ENCODE measurements at places on chromosomes 1 and 21.

DNA sequence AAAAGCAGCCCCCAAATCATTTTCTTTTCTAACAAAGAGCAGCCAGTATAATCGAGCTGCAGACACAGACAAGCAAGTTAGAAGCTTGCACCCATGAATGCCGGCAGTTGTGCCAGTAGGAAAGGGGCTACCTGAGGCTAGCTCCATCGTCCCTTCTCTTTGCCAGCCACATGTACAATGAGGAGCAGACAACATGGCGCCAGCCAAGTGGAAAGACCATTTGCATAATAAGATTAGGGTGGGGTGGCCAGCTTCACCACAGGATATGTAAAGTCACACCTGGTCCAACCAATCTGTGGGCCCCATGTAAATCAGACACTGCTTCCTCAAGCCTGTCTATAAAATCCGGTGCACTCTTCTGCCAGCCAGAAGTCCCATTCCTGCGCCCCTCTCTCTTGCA is 103.7 kb downstream of the CCDC185 start:
- no peak overlapping the region for H3K27ac ChIP-seq
- no peak overlapping the region for H3K4me3 ChIP-seq
- no peaks in the 10 kb centered on the region for H3K36me3 ChIP-seq
- H3K27me3 ChIP-seq = no peaks in the 10 kb centered on the region
- peaks cover 12% of the 10 kb centered on the region for H3K4me1 ChIP-seq

- peaks cover 6% of the 10 kb centered on the region for H3K4me1 ChIP-seq
- no peak overlapping the region for H3K4me3 ChIP-seq
- peak; percentile 91 for DNase-seq
- peaks cover 18% of the 10 kb centered on the region for H3K36me3 ChIP-seq
- H3K27ac ChIP-seq = peak overlapping the region; percentile 95
Measured at GRCh38 chr1:110393691-110394492, 3.1 kb upstream of the SLC16A4 start.

GRCh38 chr1:161000736-161001480 is 20.0 kb downstream of the F11R start:
- no peaks in the 10 kb centered on the region for H3K36me3 ChIP-seq
- H3K27me3 ChIP-seq = peaks cover 5% of the 10 kb centered on the region
- no peak overlapping the region for H3K4me3 ChIP-seq

DNA sequence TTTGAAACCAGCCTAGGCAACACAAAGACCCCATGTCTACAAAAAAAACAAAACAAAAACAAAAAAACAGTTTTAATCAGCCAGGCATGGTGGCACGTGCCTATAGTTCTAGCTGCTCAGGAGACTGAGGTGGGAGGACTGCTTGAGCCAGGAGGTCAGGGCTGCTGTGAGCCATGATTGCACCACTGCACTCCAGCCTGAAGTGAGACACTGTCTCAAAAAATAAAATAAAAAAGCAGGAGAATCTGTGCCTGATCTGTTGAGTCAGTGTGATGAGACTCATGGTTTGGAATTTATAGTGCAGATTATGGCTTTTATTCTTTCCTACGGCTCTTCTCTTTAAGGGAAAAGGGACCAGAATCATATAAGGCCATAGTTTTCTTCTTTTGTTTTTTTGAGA is 16.5 kb downstream of the TRIT1 start:
- peak; percentile 61 for DNase-seq
- no peak overlapping the region for H3K4me3 ChIP-seq
- no peak overlapping the region for H3K27ac ChIP-seq
- H3K4me1 ChIP-seq = peaks cover 4% of the 10 kb centered on the region

- no peak for DNase-seq
- no peak overlapping the region for H3K27ac ChIP-seq
- H3K4me1 ChIP-seq = peaks cover 4% of the 10 kb centered on the region
- H3K36me3 ChIP-seq = peaks cover 64% of the 10 kb centered on the region
Measured at GRCh38 chr1:36268981-36269380, 37.2 kb upstream of the SH3D21 start.

DNA sequence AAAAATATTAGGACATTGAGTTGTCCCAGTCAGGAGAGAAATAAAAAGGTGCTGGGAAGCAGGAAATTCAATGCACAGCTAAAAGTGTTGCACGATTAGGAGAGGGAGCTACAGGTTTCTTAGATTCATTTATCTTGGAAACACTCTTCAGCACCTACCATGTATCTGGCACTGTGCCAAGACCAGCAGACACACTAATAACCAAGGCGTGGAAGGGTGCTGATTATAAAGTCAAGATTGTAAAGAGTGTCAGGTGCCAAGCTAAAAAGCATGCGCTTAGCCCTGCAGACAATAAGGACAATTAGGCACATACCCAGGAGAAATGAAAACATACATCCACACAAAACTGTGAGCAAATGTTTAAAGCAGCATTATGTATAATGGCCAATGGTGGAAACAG is 129.9 kb downstream of the DSCAM start:
- no peak for DNase-seq
- no peak overlapping the region for H3K4me3 ChIP-seq
- H3K27me3 ChIP-seq = no peaks in the 10 kb centered on the region
- H3K36me3 ChIP-seq = no peaks in the 10 kb centered on the region
- no peak overlapping the region for H3K27ac ChIP-seq

- H3K4me3 ChIP-seq = no peak overlapping the region
- peaks cover 21% of the 10 kb centered on the region for H3K4me1 ChIP-seq
- DNase-seq = peak; percentile 70
- H3K36me3 ChIP-seq = no peaks in the 10 kb centered on the region
- no peak overlapping the region for H3K27ac ChIP-seq
- H3K27me3 ChIP-seq = peaks cover 81% of the 10 kb centered on the region
Measured at GRCh38 chr1:205493241-205494085, 11.0 kb upstream of the CDK18 start.

DNA sequence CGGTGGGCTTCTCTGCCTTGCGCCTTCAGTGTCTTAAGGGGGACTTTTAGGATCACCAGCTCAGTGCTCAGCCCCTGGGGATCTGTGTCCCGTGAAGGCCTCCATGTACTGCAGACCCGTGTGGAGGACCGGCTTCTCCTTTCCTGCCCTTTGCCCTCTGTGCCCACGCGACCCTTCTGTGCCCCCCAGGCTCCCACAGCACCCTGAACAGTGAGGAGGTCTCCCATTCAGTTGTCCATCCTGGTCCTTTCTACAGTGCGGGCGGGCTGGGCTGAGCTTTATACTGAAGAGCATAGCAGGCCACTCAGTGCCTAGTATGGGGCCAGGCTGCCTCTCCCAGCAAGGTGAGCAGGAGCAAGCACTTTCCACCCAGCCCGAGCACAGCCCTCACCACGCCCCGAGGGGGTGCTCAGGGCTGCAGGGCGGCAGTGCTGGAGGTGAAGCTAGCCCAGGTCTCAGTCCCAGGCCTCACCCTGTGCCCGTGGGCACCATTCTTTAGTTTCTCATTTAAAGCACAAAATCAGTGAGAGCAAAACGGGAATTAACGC is 7.6 kb upstream of the TFF1 start:
- H3K4me3 ChIP-seq = no peak overlapping the region
- H3K27me3 ChIP-seq = peaks cover 21% of the 10 kb centered on the region
- no peak overlapping the region for H3K27ac ChIP-seq
- no peaks in the 10 kb centered on the region for H3K4me1 ChIP-seq
- H3K36me3 ChIP-seq = no peaks in the 10 kb centered on the region

DNA sequence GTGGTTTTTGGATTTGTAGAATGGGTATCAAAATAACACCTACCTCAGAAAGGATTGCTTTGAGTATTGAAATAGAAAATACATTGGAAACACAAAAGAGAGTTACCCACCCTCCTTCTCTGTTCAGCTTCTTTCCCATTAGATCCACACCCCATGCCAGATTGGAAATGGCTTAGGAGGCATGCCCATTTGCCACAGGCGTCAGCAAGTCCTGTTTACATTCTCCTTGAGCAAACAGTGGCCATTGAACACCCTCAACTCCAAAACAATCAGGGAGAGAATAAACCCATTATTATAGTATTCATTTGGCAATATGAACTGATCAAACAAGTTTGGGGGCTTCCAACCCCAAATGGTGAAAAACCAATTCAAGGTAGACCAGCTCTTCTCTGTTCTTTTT is 2.4 kb downstream of the ELAPOR1 start:
- peaks cover 19% of the 10 kb centered on the region for H3K4me1 ChIP-seq
- no peak overlapping the region for H3K4me3 ChIP-seq
- H3K27me3 ChIP-seq = peaks cover 16% of the 10 kb centered on the region
- DNase-seq = no peak
- H3K27ac ChIP-seq = no peak overlapping the region
- no peaks in the 10 kb centered on the region for H3K36me3 ChIP-seq

GRCh38 chr1:115184951-115185331 is 95.6 kb upstream of the TSPAN2 start:
- no peak overlapping the region for H3K27ac ChIP-seq
- no peaks in the 10 kb centered on the region for H3K36me3 ChIP-seq
- no peak overlapping the region for H3K4me3 ChIP-seq
- DNase-seq = peak; percentile 85
- H3K4me1 ChIP-seq = peaks cover 8% of the 10 kb centered on the region

GRCh38 chr1:85484264-85484663 is 19.3 kb upstream of the DDAH1 start:
- H3K4me1 ChIP-seq = no peaks in the 10 kb centered on the region
- H3K36me3 ChIP-seq = peaks cover 11% of the 10 kb centered on the region
- H3K27me3 ChIP-seq = no peaks in the 10 kb centered on the region
- no peak overlapping the region for H3K27ac ChIP-seq
- no peak overlapping the region for H3K4me3 ChIP-seq
- no peak for DNase-seq

- no peaks in the 10 kb centered on the region for H3K4me1 ChIP-seq
- H3K4me3 ChIP-seq = peak overlapping the region; percentile 55
- no peaks in the 10 kb centered on the region for H3K27me3 ChIP-seq
- H3K27ac ChIP-seq = no peak overlapping the region
- DNase-seq = no peak
Measured at GRCh38 chr1:240652961-240653409, 41.0 kb upstream of the GREM2 start.

DNA sequence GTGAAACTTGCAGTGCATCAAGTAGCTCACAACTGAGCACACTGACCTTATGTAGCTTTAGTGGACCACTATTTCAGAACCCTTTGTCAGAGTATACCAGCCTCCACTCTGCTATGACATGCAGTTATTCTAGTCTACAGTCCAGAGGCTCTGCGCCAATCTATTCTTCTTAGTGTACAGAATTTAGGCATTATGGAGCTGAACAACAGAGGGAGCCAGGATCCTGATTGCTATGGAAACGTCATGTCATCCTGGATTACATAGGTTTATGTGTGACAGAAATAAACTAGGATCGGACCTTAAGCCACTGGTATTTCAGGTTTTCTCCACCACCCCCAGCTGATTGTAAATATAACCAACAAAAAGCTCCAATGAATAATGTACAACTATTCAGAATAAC is 48.1 kb upstream of the EEIG2 start:
- no peaks in the 10 kb centered on the region for H3K4me1 ChIP-seq
- no peak overlapping the region for H3K4me3 ChIP-seq
- H3K36me3 ChIP-seq = no peaks in the 10 kb centered on the region
- no peaks in the 10 kb centered on the region for H3K27me3 ChIP-seq
- no peak overlapping the region for H3K27ac ChIP-seq

GRCh38 chr1:57696904-57697303 is 273.0 kb upstream of the DAB1 start:
- no peak overlapping the region for H3K4me3 ChIP-seq
- H3K4me1 ChIP-seq = no peaks in the 10 kb centered on the region

GRCh38 chr1:100459358-100460114 is 78.4 kb upstream of the GPR88 start:
- peaks cover 5% of the 10 kb centered on the region for H3K4me1 ChIP-seq
- peak; percentile 79 for DNase-seq

- no peaks in the 10 kb centered on the region for H3K36me3 ChIP-seq
- H3K4me3 ChIP-seq = no peak overlapping the region
- no peak overlapping the region for H3K27ac ChIP-seq
- DNase-seq = peak; percentile 36
- no peaks in the 10 kb centered on the region for H3K27me3 ChIP-seq
- no peaks in the 10 kb centered on the region for H3K4me1 ChIP-seq
Measured at GRCh38 chr1:185213091-185213490, 56.1 kb downstream of the SWT1 start.

GRCh38 chr1:15748264-15748663 is 6.0 kb downstream of the TMEM82 start:
- H3K36me3 ChIP-seq = peaks cover 5% of the 10 kb centered on the region
- no peak for DNase-seq
- H3K4me3 ChIP-seq = no peak overlapping the region
- no peaks in the 10 kb centered on the region for H3K27me3 ChIP-seq
- H3K4me1 ChIP-seq = peaks cover 6% of the 10 kb centered on the region

- no peaks in the 10 kb centered on the region for H3K27me3 ChIP-seq
- DNase-seq = no peak
- no peak overlapping the region for H3K4me3 ChIP-seq
- peaks cover 59% of the 10 kb centered on the region for H3K36me3 ChIP-seq
- peaks cover 13% of the 10 kb centered on the region for H3K4me1 ChIP-seq
Measured at GRCh38 chr1:154348429-154349076, 23.2 kb downstream of the ATP8B2 start.

DNA sequence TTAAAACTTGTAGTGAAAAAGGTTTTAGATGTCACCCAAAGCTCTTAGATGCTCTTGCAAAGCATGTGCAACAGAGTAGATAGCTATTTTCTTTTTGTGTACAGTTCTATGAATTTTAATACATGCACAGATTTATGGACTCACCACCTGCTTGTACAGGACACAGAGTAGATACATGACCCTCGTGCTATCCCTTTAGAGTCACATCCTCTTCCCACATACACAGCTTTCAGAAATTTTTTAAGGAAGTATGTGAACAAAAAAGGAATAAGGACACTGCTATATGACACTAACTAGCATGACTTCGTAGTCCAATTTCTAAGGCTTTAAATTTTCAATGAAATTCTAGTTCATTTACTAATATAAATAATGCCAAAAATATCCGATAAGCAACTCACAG is 60.9 kb downstream of the ABL2 start:
- no peak overlapping the region for H3K4me3 ChIP-seq
- H3K36me3 ChIP-seq = no peaks in the 10 kb centered on the region
- no peak overlapping the region for H3K27ac ChIP-seq
- H3K4me1 ChIP-seq = peaks cover 5% of the 10 kb centered on the region
- DNase-seq = no peak
- H3K27me3 ChIP-seq = no peaks in the 10 kb centered on the region

DNA sequence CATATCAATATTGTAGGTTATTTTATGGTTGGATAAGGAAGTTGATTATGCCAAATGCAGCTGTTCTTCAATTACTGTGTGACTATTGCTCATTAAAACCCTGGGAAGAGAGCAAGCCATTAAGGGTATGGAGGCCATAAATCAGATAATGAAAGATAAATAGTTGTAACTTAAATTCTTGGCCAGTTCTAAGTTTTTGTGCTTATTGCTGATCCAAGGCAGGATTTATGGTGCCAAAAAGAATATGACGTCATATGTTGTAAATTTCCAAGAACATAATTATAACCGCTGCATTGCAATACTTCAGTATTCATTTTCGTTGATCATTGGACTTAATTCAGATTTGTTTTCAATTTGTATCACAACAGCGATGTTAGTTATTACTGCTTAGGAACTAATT is 211.6 kb downstream of the LRRC40 start:
- no peak overlapping the region for H3K4me3 ChIP-seq
- H3K27me3 ChIP-seq = no peaks in the 10 kb centered on the region
- H3K27ac ChIP-seq = no peak overlapping the region
- H3K36me3 ChIP-seq = no peaks in the 10 kb centered on the region
- peak; percentile 27 for DNase-seq

GRCh38 chr1:111565079-111565478 is 54.5 kb upstream of the RAP1A start:
- no peaks in the 10 kb centered on the region for H3K27me3 ChIP-seq
- H3K4me1 ChIP-seq = peaks cover 3% of the 10 kb centered on the region
- DNase-seq = peak; percentile 73
- no peaks in the 10 kb centered on the region for H3K36me3 ChIP-seq
- H3K27ac ChIP-seq = no peak overlapping the region

All from mesenchymal stem cell (in vitro differentiated cells and primary cell).